Stimulated activated CD8-positive, alpha-beta memory T cell treated with anti-CD3 and anti-CD28 coated beads, Interleukin-12 subunit alpha, Interleukin-12 subunit beta, amount 100 ng/mL, for 1 hour (primary cell): ENCODE measurements at places on chromosomes 5 and 9.

GRCh38 chr5:73938280-73938937, 312.4 kb downstream of the ARHGEF28 start:
- no peak for DNase-seq

DNA sequence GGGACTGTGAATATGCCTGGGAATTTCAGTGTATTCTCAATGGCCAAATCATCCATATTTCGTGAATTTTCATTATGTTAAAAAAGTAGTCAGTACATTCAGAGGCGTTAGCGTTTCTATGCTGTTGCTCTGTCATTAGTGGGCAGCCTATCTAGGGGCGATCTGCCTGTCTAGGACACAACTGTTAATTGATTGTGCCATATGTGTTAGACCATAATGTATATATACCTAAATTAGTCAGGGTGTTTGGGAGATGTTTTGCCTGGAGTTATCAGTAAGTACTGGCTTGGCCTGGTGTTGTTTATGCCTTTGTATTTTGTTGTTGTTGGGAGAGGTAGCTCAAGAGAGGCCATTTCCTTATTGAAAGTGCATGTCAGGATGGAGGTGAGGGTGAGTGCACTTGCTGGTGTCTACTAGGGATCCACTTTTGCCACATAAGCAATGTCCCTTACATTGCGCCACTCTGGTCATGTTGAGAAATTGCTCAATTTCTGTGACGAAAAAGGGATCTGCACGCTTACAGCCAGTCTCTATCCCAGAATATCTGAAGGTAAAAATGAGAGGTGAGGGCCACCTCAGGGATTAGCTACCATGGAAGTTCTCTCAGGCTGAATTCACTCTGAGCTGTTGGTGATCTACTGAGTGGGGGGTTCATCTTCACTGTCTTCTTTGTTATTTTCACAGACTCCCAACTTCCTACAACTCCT, 123.3 kb downstream of the ST8SIA4 start:
- DNase-seq, result no peak

DNA sequence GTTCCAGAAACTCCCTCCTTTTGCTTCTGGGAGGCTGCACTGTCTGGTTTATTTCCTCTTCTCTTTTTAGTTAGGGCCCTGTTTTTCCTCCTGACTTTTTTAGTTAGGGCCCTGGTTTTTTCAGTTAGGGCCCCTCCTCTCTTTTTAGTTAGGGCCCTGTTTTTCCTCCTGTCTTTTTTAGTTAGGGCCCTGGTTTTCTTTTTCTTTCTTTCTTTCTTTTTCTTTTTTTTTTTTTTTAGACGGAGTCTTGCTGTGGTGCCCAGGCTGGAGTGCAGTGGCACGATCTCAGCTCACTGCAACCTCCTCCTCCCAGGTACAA, 15.1 kb downstream of the GSN start:
- DNase-seq, result no peak

- DNase-seq, result no peak
These were observed 180.5 kb downstream of the NFIB start for GRCh38 chr9:14133394-14133793.

GRCh38 chr5:123154886-123155445, 65.9 kb downstream of the PRDM6 start:
- DNase-seq, result no peak

- no peak for DNase-seq
These were observed 37.5 kb upstream of the STRBP start for GRCh38 chr9:123305879-123306278.

- no peak for DNase-seq
These were observed 287.0 kb downstream of the PIK3R1 start for GRCh38 chr5:68502531-68502930.

- DNase-seq, result no peak
These were observed 469.0 kb upstream of the MEF2C start for GRCh38 chr5:89351975-89352374.

GRCh38 chr5:157836121-157836753, 22.7 kb downstream of the CLINT1 start:
- DNase-seq, result no peak

DNA sequence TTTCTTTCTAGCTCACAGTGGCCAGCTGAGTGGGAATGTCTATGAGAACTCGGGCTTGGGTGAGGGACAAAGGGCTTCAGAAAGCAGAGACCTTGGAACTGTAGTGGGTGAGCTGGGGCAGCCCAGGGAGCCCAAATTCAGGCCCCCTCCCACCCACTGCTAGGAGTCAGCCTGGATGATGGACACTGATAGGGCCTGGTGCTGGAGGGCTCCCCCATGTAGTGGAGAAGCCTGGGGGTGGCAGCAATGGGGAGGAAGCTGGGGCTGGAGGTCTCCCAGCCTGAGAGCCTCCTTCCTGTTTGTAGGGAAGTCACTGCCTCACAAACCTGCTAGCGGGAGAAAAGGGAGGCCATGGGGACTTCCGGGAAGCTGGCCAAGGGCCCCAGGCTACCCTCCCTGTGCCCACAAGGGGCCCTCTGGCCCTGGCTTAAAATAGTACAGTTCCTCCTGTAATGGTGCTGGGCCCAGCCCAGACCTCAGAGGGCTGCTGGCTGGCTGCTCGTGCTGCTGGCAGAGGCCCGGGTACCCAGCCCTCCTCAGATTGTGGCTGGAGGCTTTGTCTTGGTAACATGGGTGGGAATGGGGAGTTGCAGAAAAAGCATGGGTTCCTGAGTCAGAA, 6.3 kb upstream of the NR5A1 start:
- no peak for DNase-seq
